ENCODE measurements at places on chromosomes 3 and 15.

GRCh38 chr15:29770796-29771195, 51.5 kb downstream of the TJP1 start:
- DNase-seq, result no peak

- no peak for DNase-seq
Observed at GRCh38 chr3:183339461-183340086, 86.5 kb downstream of the B3GNT5 start.

GRCh38 chr3:14428087-14429033, 26.0 kb downstream of the SLC6A6 start:
- DNase-seq, result no peak

GRCh38 chr3:176814285-176814684, 383.0 kb downstream of the TBL1XR1 start:
- no peak for DNase-seq

DNA sequence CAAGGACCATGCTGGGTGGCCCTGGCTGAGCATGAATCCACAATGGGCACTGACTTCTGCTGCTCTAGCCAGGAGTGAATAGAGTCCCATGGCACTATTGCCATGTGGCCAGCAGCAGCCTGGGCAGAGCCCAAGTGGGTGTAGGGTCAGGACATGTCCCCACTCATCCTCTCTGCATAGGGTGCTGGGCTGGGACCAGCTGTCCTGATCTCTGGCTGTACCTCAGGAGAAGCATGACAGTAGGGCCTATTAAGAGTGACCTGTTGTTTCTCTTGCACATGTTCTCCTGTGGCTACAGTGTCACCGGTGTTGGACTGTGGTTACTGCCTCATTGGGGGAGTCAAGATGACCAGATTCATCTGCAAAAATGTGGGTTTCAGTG, 46.9 kb downstream of the DLEC1 start:
- DNase-seq, result no peak

GRCh38 chr3:76199382-76199781, 414.0 kb upstream of the ZNF717 start:
- no peak for DNase-seq

GRCh38 chr15:32792436-32792835, 74.6 kb downstream of the GREM1 start:
- no peak for DNase-seq

- no peak for DNase-seq
Observed at GRCh38 chr3:62084558-62084957, 288.8 kb downstream of the FEZF2 start.

DNA sequence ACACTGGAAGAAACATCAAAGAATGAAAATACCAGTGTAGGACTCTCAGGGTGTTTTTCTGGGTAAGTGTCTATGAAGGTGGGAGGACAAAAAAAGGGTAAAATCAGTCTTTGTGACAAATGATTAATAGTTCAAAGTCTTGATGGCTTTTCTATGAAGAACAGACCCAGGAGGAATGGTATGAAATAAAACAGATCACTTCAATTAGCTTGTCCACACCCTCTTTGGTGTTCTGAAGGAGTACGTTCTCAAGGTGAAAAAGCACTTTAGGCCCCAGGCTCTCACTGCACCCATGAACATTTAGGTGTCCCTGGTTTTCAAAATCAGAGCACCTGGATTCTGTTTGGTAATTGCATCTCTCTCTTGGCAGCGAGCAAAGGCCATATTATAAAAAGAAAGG, 383.6 kb upstream of the NR2F2 start:
- no peak for DNase-seq

- DNase-seq, result no peak
Observed at GRCh38 chr3:69385723-69386555, at the start of gene FRMD4B. Gene FRMD4B (minus strand): TSS chr3:69386088. CDS start chr3:69385989, 99 bp downstream.

DNA sequence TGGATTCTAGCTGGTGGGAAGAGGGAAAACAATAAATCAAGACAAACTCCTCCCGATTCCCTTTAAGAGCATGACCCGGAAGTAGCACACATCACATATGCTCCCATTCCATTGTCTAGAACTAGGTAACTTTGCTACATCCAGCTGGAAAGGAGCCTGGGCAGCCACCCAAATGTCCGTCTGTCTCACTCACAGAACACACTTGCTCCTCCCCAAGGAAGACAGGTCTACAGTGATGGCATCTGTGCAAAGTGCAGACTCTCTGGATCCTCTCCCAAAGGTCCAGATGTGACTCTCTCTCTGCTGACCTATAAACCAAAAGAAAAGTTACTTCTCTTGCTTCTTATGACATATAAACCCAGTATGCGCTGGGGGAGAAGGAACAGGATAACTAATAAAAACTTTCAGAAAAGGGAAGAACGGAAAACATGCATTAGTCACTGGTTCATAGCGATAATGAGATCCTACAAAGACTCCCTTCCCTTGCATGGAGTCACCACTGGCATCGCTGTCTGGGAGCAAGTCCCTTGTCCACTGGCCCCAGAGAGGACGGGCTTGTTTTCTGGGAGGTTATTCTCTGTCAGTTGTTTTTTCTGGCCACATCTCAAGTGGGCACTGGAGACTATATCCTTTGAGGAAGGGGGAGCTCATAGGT, 29.8 kb upstream of the EPHB3 start:
- DNase-seq, result no peak

DNA sequence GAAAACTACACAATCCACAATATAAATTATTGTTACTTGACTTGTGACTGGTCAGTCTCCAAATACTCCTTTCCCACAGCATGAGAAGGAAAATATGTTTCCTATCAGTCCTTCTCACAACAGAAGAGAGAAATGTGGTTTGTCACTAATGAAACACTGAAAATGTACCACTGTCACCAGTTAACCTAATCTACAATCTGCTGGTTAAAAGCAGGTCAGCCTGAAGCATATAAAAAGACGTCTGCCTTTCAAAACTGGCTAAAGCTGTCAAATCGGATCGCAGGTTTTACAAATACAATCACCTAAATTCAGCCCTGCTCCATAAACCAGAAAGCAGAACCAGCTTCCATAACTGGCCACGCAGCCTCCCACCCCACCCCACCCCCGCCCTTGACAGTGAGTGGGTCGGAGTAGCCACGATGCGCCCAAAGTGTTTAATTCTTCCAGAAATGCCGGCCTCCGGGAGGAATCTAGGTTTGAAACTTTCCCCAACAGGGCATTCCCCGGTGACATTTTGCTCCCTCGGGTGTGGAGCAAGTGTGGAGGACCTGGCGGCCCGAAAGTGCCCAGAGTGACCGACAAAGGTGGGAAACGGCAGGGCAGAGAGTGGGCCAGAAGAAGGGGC, 682 bp downstream of the ETFA start:
- no peak for DNase-seq

- no peak for DNase-seq
Observed at GRCh38 chr3:127171320-127171719, 21.6 kb upstream of the PRR23E start.

DNA sequence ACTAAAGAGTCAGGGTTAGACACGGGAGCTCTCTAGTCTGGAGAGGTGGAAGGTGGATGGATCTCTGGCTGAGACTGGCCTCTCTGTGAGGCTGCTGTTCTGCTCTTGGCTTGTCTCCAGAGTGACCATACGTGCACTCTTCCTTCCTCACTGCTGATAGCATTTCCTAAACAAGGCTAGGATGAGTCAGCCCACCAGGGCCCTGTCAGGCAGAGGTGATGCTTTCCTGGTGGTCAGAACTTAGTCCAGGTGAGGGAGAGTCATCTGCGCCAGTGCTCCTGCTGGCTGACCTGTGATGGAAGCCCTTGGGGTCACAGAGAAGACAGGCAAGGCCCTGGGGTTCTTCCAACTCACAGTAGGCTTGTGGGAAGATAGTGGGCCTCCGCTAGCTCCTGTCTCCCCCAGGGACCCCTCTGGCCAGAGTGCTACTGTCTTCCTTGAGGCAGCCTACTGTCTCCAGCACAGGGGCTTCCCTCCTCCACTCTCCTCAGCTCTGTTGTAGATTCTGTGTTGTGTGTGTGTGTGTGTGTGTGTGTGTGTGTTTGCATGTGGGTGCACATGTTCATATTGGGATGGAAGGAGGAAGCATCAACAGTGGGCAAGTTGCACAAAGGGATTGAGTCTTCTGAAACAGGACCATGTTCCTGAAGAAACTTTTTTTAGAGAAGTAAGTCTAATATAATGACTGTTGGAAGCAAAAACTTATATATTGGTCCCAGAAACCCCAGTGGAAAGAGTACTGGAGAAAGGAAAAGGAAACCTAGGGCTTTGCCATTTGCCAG, 16.5 kb downstream of the ALPK3 start:
- DNase-seq, result no peak

DNA sequence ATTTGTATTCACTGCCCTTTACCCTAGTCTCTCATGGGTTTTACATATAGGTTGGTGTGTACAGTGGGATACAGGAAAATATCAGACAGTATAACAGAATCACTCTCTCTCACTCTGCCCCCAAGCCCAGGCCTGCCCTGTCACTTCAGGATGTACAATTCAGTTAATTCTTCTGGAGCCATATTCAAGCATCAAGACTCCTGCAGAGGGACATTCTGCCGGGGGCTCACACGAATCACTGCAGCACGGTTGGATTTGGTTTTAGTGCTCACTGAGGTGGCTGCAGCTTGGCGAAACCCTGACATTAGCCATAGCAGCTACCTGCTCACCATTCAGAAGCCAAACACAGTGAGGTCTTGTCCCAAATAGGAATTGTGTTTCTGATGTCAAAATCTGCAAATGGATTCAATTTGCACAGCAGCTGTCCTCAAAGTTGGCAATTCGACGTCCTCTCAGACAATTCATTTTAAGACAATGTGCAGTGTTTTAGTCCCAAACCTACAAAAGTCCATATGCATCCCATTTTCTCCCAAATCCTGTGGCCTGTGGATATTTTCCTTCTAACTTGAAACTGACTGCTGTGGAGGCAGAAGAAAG, 82.9 kb downstream of the CHSY1 start:
- no peak for DNase-seq

DNA sequence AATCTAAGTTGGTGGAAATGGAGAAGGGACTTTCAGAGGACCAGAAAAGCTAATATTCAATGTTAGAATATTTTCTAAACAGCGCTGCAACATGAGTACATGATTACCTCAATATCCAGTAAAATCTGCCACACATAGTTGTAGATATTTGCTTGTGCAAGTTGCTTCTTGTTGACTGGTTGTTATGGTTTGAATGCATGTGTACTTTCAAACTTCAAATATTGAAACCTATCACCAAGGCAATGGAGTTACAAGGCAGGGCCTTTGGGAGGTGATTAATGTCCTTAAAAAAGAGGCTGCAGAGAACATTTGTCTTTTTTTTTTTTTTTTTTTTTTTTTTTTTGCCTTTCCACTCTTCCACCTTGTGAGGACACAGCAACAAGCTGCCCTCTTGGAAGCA, 49.9 kb downstream of the TMCO5A start:
- no peak for DNase-seq

DNA sequence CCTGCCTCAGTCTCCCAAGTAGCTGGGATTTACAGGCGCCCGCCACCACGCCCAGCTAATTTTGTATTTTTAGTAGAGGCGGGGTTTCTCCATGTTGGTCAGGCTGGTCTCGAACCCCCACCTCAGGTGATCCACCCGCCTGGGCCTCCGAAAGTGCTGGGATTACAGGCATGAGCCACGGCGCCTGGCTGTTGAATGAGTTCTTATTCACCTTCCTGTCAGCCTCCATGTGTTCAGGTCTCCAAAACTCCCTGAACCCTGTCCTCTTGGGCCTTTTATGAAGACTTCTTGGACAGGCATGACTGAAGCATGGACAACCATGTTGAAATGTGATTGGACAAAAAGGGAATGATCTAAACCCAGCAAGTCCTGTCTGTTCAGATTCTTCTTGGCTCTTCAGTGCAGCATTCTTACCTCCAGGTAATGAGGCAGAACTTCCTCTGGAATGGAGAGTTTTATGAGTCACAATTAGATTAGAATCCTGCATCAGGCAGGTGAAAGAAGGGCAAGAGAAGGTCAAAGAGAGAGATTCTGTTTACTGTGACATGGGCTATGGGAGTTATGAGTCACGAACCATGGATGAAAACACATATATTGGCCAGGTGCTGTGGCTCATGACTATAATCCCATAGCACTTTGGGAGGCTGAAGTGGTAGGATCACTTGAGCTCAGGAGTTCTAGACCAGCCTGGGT, 23.1 kb upstream of the EIF4A2 start:
- no peak for DNase-seq

DNA sequence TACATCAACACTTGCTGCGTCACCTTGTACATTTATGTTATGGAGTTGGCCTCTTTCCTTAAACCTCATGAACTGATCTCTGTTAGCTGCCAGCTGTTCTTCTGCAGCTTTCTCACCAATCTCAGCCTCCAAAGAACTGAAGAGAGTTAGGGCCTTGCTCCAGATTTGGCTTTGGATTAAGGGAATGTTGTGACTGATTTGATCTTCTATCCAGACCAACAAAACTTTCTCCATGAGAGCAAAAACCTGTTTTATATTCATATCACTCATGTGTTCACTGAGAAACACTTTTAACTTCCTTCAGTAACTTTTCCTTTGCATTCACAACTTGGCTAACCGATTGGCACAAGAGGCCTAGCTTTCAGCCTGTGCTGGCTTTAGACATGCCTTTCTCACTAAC, 1156.0 kb upstream of the CADM2 start:
- no peak for DNase-seq

- no peak for DNase-seq
Observed at GRCh38 chr3:168820810-168821415, 725.2 kb upstream of the GOLIM4 start.

DNA sequence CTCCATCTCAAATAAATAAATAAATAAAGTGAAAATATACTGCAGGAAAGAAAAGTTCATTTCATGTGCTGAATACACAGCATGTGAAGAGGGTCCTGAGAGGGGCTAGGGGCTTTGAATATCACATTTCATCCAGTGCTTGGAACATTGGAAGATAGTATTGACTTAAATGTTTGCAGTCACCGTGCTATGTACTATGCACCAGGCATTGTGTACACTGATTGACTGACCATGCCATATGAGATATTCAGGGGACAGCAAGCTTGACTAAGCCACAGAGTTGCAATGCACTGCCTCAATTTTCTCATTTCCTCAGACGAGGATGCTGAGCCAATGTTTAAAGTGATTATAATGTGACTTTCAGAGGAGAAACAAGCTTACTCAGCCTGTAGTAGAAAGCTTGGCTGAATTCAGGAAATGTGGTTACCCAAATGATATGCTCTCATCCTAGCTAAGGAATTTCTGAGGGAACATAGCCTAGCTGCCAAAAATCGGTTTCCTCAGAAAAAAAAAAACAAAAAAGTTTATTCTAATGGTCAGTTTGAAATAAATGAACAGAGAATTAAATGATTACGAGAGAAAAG, 557.9 kb downstream of the FGF12 start:
- DNase-seq, result no peak

DNA sequence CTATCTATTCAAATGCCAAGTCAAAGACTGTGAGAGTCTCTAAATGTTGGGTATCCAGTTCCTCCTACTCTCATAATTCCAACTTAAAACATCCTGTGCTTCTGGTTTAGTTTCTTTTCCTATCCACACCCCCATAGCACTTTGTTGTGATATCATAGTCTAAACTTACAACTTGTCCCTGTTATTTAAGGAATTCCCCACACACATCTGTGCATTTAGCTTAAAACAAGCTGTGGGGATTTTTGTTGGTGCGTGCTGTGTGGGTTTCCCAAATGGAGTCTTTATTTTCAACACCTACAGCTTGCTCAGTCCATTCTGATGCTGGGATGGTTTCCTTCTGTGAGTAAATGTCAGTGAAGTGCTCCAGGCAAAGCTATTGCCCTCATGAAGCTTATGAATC, 167.3 kb downstream of the GMNC start:
- DNase-seq, result no peak

GRCh38 chr3:67357610-67358458, 296.6 kb downstream of the SUCLG2 start:
- DNase-seq, result no peak

All from stimulated activated CD4-positive, alpha-beta T cell treated with anti-CD3 and anti-CD28 coated beads, Interleukin-12 subunit alpha, Interleukin-12 subunit beta, amount 100 ng/mL, for 24 hours (primary cell).